ENCODE measurements at places on chromosomes 2 and 18.

- no peak for DNase-seq
Measured at GRCh38 chr18:60746491-60746890, 373.9 kb upstream of the MC4R start.

DNA sequence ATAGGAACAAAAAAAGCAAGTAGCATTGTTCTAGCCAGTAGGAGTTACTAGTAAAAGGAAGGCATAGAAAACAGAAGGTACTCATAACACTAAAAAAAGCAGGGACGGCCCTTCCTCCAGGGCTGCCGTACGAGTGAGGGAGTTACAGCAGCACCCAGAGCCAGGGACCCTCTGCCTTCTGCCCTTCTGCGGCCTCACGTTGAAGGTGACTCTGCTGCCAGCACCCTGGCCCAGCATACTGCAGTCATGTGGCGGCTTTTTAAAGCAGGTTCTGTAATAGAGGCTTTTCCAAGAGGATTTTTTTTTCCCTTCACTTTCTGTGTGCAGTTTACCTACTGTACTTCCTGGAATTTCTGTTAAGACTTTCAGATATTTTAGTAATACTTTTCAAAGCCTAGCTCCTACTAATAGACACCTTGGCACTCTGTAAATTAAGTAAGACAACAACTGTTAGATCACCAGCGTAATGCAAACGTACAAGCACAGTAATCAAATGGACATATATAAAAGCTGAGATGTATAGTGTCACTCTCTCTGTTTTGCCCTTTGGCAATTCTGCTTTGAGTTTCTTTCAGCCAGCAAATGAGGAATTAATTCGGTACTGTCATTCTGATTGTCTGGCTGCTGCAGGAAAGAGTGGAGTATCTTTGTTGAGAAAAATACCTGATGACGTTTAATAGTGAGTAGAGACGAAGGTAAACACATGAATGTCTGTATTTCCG lies 161.5 kb downstream of the PTGR3 start:
- DNase-seq, result no peak

- no peak for DNase-seq
Measured at GRCh38 chr2:167355821-167356220, 467.5 kb downstream of the XIRP2 start.

- no peak for DNase-seq
Measured at GRCh38 chr2:162916286-162916801, 77.8 kb upstream of the KCNH7 start.

- DNase-seq, result no peak
Measured at GRCh38 chr18:12773369-12773768, 70.5 kb downstream of the PSMG2 start.

DNA sequence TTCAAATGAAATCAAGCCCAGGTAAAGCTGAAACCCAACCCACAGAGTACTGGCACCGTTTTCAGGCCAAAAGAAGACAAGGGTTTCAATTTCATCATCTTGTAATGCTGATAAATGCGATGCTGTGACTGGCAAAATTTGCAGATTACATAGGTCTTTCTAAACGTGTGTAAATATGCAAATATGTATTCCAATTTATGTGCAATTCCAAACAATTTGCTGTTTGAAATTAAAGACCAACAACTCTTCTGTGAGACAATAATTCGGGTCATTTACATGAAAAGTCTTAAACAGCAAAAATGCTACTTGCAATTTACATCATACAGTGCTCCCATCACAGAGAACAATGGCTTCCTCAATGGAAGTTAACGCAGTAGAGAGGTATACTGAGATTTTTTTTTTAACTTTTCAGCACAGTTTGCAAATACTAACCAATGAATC lies 2.8 kb upstream of the ZNF532 start:
- no peak for DNase-seq

GRCh38 chr18:2948038-2948437 lies 64.9 kb downstream of the LPIN2 start:
- DNase-seq, result peak; percentile 67

- no peak for DNase-seq
Measured at GRCh38 chr2:152875701-152876695, 157.6 kb downstream of the ARL6IP6 start.

DNA sequence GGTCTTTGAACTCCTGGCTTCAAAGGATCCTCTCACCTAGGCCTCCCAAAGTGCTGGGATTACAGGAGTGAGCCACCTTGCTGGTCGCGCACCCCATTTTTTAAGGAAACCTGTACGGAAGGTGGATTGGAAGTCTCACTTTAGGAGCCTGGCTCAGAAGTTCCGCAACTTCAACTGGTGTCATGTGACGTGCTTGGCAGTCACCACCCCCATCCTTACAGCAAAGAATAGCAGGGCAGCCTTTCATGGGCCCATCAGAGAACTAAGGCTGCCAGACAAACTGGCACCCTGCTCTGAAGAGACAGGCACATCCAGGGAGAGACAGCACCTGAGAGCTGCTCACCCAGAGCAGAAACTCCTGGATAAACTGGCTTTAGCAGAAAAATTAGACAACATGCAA lies 3.3 kb upstream of the SLC66A2 start:
- DNase-seq, result no peak

- no peak for DNase-seq
Measured at GRCh38 chr2:53397085-53397484, 370.5 kb upstream of the CHAC2 start.

GRCh38 chr18:44536619-44537018 lies 144.1 kb upstream of the SETBP1 start:
- no peak for DNase-seq

Data from foreskin fibroblast (primary cell).